ENCODE measurements at places on chromosomes 7 and 10.

DNA sequence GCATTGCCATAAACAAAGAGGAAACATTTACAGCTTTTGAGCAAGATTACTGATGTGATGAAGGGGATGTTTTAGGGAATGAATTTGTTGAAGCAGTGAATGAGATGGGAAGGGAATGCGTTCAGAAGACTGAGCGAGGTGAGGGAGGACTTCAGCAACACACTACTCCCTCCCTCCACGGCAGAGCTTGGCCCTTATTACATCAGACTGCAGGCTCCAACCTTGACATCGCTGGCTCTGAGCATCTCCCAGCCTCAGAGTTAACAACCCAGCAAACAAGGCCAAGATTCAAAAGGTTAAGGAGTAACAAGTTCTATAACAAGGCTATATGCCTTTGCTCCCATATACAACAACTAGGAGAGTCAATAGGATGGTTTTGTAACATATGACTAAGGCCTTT is 164.4 kb downstream of the ELMO1 start:
- no peak for DNase-seq

GRCh38 chr7:66896441-66896840 is 24.6 kb upstream of the TMEM248 start:
- DNase-seq: no peak

DNA sequence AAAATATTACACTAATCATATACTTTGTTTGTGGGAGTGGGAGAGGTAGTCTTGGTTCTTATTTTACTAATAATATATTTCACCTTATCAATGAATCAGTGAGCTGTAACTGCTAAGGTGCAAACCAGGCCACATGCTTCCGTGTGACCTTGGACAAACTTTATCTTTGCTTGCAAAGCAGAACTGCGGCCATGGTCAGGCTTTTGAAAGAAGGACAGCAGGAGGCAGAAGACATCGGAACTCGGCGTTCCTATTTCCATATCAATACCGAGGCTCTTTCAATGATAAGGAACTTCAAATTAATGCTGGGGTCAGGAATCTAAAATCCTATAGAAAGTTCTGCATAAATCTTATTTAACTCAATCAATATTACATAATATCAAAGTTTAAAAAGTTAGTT is 491.9 kb upstream of the PFKP start:
- DNase-seq: no peak

- no peak for DNase-seq
These were observed 79.2 kb downstream of the C7orf25 start for GRCh38 chr7:42832667-42833066.

GRCh38 chr7:100148225-100148558 is 526 bp upstream of the LAMTOR4 start:
- DNase-seq: no peak

DNA sequence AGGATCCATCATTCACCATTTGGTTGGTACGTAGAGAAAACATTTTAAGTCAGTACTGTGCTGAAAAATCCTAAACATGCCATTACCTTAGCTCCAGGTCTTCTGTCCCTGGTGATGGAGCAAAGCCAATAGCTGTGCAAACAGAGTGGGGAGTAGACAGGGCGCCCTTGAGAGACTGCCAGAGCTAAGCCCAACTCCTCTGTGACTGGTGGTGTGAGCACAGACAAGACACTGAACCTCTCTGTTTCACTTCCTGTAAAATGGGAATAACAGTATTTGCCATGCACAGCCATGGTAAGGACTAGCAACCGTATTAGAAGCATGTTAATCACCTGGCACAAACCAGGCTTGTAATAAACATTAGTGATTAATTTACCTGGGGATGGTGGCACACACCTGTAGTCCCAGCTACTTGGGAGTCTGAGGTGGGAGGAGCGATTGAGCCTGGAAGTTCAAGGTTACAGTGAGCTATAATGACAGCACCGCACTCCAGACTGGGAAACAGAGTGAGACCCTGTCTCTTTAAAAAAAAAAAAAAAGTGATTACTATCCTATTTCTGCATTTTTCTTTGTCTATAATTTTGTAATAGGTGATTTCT is 28.7 kb downstream of the LYZL1 start:
- peak; percentile 10 for DNase-seq

- peak; percentile 89 for DNase-seq
These were observed at the start of gene MINDY4 for GRCh38 chr7:30771174-30771879. Gene MINDY4, plus strand, starts transcription at chr7:30771417. Its CDS starts 77 bp downstream, at chr7:30771494.

DNA sequence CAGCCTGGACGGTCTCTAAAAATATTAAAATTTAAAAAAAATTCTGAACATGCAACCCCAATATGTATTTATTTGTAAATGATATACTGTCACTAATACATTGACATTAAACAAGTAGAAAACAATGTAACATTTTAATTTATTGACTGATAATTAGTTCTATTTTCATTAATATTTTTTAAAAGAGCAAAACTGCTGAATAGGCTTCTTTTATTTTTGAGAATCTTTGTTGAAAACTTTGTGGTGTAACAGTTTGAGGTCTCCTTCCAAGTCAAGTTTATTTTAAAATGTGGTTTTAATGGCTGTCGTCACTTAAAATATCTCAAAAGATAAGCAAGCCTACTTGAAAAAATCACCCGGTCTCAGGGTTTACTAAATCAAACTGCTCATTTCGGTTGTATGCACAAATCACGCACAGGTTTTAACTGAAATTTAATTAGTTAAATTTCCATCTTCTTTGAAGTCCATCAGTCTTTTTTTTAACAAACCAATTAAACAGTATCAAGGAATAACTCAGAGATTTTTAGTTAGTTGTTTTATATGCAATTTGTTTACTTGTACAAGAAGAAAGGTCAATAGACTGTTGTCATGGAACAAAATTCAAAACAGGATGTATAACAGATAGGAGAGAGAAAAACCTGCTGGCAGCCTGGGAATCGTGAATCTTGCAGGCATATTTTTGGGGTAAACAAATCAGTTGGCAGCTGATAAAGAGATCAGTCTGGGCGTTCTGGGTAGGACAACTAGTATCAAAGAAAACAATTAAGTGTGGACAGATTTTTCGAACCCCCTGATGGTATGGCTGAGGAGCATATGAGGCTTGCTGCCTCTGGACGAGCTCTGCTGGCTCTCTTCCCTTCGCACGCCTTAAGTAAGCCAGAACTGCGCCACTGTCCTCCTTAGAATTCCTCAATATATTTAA is 9.7 kb upstream of the EDRF1 start:
- DNase-seq: no peak

DNA sequence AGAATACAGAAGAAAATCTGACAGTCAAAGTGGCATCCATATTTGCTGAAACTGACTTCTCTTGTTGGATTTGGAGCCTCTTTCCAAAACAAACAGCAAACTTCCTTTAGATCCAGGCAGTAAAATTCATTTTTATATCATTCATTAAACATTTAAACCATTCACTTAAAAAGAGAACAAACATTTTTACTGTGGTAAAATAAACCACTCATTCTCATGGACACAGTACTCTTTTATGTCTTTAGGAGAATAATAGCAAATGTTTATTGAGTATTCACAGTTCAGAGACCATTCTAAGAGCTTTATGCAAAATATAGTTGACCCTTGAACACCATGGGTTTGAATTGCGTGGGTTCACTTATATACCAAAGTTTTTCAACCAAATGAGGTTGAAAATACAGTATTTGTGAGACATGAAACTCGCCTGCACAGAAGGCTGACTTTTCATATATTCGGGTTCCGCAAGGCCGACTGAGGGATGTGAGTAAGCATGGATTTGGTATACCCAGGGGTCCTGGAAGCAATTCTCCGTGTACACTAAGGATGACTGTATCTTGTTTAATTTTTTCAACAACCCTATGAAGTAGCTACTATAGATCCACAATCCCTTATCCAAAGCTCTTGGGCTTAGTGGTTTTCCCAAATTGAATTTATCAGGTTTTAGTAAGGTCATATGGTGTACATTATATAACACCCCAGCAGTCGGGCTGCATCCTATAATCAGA is 49.1 kb downstream of the ATXN7L1 start:
- DNase-seq: no peak

- no peak for DNase-seq
These were observed 342.7 kb downstream of the GRID1 start for GRCh38 chr10:86023931-86024280.

All from germinal center (tissue), 1 donor.